Stimulated activated CD4-positive, alpha-beta T cell treated with anti-CD3 and anti-CD28 coated beads, TNF-alpha, amount 100 ng/mL, for 1 hour (primary cell): ENCODE measurements at places on chromosomes 13 and 19.

- DNase-seq, result no peak
Observed at GRCh38 chr19:9329999-9330398, 6.0 kb downstream of the ZNF559 start.

GRCh38 chr13:66264971-66265370 is 965.2 kb downstream of the PCDH9 start:
- no peak for DNase-seq

GRCh38 chr19:51803967-51804366 is 9.0 kb downstream of the FPR3 start:
- no peak for DNase-seq

- no peak for DNase-seq
Observed at GRCh38 chr19:48480558-48481500, 11.7 kb downstream of the CYTH2 start.

GRCh38 chr13:61960981-61961380 is 545.3 kb upstream of the PCDH20 start:
- DNase-seq, result no peak

- no peak for DNase-seq
Observed at GRCh38 chr13:101382701-101383100, 33.6 kb downstream of the NALCN start.

DNA sequence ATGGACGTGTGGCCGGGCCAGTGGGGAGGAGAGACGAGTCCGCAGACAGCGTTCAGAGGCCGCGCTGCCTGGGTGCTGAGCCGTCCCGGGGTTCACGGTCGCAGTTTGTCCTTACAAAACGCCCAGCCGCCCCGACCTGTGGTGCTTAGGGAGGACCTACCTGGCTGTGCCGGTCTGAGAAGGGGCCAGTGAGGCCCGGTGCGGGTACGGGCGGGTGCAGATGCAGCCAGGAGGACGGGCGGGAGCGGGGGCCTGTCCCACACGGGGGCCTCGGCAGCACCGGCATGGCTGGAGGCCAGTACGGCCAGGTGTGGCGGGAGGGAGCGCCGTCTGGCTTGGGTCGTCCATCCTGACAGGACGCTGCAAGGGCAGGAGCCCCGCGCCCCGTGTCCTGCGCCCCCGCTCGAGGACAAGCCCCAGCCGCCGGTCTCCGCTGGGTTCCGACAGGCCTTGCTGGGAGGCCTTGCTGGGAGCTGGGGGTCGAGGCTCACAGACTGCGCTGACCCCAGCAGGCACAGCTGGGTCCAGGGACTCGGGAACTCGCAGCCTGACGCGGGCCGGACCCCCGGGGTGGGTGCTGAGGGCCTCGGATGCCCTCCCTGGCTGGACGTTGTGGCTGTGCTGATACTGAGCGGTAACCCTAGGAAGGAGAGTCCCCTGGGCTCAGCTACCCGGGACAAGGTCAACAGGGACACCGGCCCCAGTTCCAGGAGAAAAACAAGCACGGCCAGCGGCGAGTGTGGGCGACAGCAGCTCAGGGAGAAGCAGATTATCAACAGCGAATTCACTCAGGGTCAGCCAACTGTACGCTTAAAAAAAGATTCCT is 5.3 kb upstream of the PROZ start:
- DNase-seq, result no peak
